Naive B cell (primary cell): ENCODE measurements at places on chromosomes 3 and 15. TPM values are rescaled to one million over a fixed set of nuclear protein-coding genes. Genes with fewer than 3 reads are reported as not detected.

- H3K4me3 ChIP-seq, result no peak overlapping the region
- DNase-seq, result no peak
- H3K27me3 ChIP-seq, result no peaks in the 10 kb centered on the region
- H3K27ac ChIP-seq, result peak overlapping the region; percentile 6
- H3K4me1 ChIP-seq, result peaks cover 28% of the 10 kb centered on the region
These were observed 64.0 kb downstream of the FLNB start for GRCh38 chr3:58072052-58072762.

GRCh38 chr3:61926923-61927322 is 365.6 kb downstream of the PTPRG start:
- no peaks in the 10 kb centered on the region for H3K27me3 ChIP-seq
- no peaks in the 10 kb centered on the region for H3K36me3 ChIP-seq
- H3K4me3 ChIP-seq, result no peak overlapping the region
- DNase-seq, result no peak
- no peaks in the 10 kb centered on the region for H3K4me1 ChIP-seq

- H3K27me3 ChIP-seq, result no peaks in the 10 kb centered on the region
- no peak overlapping the region for H3K27ac ChIP-seq
- peaks cover 17% of the 10 kb centered on the region for H3K4me1 ChIP-seq
These were observed 12.2 kb upstream of the MAPK6 start for GRCh38 chr15:52006702-52007340.

- no peak overlapping the region for H3K27ac ChIP-seq
- DNase-seq, result no peak
- no peaks in the 10 kb centered on the region for H3K36me3 ChIP-seq
- H3K4me3 ChIP-seq, result no peak overlapping the region
These were observed 46.2 kb downstream of the GADL1 start for GRCh38 chr3:30848087-30848779.

Gene CHL1
- polyA plus RNA-seq, result 28.5 TPM

Gene NPAP1
- polyA plus RNA-seq, result not detected

Gene MKRN3
- not detected for polyA plus RNA-seq
